SK-N-SH (cell line): ENCODE measurements at places on chromosomes 3 and 15.

DNA sequence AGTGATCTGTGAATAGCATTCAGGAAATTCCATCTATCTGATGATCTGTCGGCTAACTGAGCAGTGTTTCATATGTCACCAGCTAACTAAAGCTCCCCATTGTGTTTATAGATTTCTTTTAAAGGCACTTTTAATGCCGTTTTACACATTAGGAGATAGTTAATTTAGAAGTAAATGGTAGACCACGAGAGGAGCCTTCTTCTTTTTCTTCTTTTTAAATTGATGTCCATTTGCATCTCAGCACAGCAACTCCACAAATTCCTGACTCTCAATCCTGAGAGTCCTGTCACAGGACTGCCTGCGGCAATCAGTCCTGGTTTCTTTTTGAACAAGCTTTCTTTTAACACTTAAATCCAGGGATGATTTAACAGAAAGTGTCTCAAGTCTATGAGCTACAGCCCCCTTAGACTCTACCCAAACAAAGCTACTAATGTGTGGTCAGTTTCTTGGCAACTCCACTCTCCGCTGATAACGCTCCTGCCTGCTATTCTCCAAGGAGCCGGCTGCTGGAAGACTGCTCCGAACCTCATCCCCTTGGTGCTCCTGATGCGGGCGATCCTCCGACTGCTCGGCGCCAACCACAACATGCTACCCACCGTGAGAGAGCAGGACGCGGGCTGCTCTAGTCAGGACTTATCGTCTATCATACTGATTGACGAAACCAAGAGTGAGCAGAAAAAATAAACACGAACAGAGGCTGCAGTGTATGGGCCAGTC, 421.4 kb downstream of the MECOM start:
- H3K27ac ChIP-seq, result peak overlapping the region; percentile 77
- H3K4me1 ChIP-seq, result peaks cover 47% of the 10 kb centered on the region
- H3K36me3 ChIP-seq, result no peaks in the 10 kb centered on the region
- no peaks in the 10 kb centered on the region for H3K27me3 ChIP-seq
- peak overlapping the region; percentile 35; the same call in 1 of the 2 replicates for H3K4me3 ChIP-seq
- DNase-seq, result peak; percentile 6

DNA sequence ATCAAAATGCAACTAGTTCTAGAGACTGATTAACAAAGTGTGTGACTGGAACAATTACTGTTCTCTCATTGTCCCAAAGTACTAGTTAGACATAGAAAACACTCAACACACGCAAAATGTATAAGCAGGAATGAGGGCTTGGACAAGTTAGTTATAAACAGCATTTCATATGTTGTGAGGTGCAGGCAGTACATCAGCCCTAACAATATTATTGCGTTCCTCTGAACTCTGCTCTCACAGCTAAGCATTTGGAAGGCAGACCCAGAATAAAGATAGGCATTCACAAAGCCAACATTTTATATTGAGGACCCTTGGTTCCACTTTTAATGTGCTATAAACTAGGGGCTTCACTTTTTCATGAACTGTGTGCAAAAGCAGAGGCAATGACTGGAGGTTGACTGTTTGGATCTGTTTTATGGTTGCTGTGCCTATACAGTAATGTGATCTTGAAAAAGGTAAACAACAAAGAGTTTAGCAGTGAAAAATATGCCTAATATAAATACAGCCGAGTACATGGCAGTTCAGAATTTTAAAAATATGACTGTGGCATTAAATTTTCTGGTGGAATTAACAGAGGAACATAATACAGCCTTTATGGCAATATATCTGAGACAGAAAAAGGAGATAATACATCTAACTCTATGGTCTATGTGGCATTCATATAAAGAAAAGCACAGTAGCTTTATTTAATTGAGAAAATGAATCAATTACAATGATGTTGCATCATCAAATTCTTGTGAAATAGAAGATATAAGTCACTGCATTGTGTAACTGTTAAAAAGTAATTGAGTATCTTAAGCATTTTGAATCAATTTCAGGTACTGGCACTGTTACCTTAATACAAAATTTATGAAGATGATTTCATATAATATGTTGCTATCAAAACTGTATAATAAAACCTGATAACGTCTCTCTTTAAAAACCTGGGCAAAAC, 80.0 kb upstream of the SKOR1 start:
- H3K27me3 ChIP-seq, result no peaks in the 10 kb centered on the region
- H3K4me3 ChIP-seq, result no peak overlapping the region
- peaks cover 2% of the 10 kb centered on the region; the same call in 1 of the 2 replicates for H3K4me1 ChIP-seq
- DNase-seq, result no peak

GRCh38 chr3:51605938-51606337, 65.1 kb upstream of the TEX264 start:
- DNase-seq, result no peak
- H3K4me1 ChIP-seq, result peaks cover 2% of the 10 kb centered on the region
- no peaks in the 10 kb centered on the region for H3K36me3 ChIP-seq
- H3K4me3 ChIP-seq, result no peak overlapping the region

- no peak overlapping the region for H3K4me3 ChIP-seq
- DNase-seq, result no peak
- peaks cover 66% of the 10 kb centered on the region for H3K36me3 ChIP-seq
- H3K27ac ChIP-seq, result no peak overlapping the region
- H3K27me3 ChIP-seq, result no peaks in the 10 kb centered on the region
Measured at GRCh38 chr3:69020424-69020823, 6.9 kb upstream of the EOGT start.

GRCh38 chr3:141009496-141009895, 41.7 kb upstream of the SPSB4 start:
- no peak for DNase-seq
- H3K4me1 ChIP-seq, result no peaks in the 10 kb centered on the region
- H3K36me3 ChIP-seq, result no peaks in the 10 kb centered on the region
- no peaks in the 10 kb centered on the region for H3K27me3 ChIP-seq

- no peak overlapping the region for H3K4me3 ChIP-seq
- no peaks in the 10 kb centered on the region for H3K36me3 ChIP-seq
- no peak overlapping the region for H3K27ac ChIP-seq
- H3K4me1 ChIP-seq, result peaks cover 22% of the 10 kb centered on the region
- peak; percentile 37 for DNase-seq
Measured at GRCh38 chr15:40050788-40051470, 11.9 kb upstream of the SRP14 start.

DNA sequence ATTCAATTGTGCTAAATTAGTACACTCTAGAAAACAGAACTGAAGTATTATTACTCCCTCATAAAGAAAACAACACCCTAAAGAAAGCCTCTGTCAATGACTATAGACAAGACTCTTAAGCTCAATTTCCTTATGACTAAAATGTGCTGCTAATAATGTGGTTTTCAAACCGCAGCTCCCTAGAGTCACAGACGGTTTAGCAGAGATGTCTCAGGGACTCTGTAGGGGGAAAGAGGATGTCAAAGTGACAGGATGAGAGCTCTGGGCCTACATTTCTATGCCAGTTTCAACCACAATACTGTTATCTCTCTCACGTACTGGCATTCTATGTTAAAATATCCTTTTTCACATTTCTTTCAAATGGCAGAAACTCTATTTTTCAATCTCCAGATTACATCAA, 37.6 kb upstream of the WDR49 start:
- no peak overlapping the region for H3K27ac ChIP-seq
- no peaks in the 10 kb centered on the region for H3K4me1 ChIP-seq
- H3K4me3 ChIP-seq, result no peak overlapping the region
- no peaks in the 10 kb centered on the region for H3K27me3 ChIP-seq

DNA sequence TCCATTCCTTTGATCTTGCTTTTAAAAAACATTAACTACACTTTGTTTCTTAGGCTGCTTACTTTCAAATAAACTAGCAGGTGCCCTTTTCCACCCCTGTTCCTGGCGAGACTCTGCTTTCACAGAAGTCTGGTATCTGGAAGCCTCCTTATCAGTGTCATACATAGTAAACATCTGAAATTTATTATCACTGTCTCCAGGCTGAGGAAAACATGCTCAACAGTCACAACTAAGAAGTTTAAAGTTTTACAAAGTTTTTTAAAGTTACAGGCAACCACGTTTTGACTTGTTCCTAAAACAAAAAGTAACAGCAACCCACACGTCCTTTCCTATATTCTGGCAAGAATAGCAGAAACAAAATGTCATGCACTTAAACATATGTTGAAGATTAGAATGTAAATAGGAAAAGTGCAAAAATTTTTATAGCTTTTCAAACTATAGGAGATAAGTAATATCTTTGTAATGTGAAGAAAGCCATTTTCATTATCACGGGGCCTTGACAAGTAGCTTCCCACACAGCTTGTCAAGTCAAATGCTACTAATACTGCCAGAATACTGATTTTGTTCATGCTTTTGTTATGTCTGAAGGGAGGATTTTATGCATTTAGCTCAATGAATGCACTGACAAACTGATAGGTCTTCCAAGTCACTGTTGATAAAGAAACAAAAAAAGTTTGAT, 275.2 kb upstream of the KCNMB2 start:
- no peaks in the 10 kb centered on the region for H3K4me1 ChIP-seq
- H3K36me3 ChIP-seq, result no peaks in the 10 kb centered on the region
- peak overlapping the region; percentile 89 for H3K27ac ChIP-seq
- H3K27me3 ChIP-seq, result no peaks in the 10 kb centered on the region
- peak; percentile 2 for DNase-seq
- no peak overlapping the region for H3K4me3 ChIP-seq

DNA sequence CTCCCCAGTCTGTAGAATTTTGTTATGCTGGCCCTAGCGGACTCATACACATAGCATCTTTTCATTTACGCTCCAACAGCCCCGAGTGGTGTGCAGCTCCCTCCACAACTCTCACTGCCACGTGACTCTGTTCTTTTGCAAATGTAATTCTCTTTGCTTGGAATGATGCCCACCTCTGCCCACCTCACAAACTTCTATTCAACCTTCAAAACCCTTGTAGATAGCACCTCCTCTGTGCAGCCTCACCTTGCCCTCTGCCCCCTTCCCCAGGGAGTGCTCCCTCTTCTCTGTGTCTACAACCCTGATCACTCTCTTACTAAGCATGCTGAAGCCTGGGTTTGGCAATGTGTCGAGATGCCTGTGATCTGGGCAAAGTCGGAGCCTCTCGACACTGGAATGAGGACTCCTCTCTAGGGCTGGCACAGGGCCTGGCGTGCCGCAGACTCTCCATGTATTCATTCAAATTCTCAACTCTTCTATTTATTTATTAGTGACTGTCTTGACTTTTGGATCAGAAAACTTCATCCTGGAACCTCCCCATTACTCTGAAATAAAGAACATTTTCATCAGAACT, 73.5 kb downstream of the MGLL start:
- no peak overlapping the region for H3K4me3 ChIP-seq
- peaks cover 60% of the 10 kb centered on the region for H3K4me1 ChIP-seq
- no peaks in the 10 kb centered on the region for H3K27me3 ChIP-seq
- H3K27ac ChIP-seq, result no peak overlapping the region

- H3K27ac ChIP-seq, result peak overlapping the region; percentile 18
- H3K27me3 ChIP-seq, result no peaks in the 10 kb centered on the region
- no peak overlapping the region for H3K4me3 ChIP-seq
Measured at GRCh38 chr3:195124378-195124992, 146.5 kb downstream of the XXYLT1 start.

- no peaks in the 10 kb centered on the region for H3K27me3 ChIP-seq
- no peak overlapping the region for H3K27ac ChIP-seq
- peaks cover 73% of the 10 kb centered on the region for H3K36me3 ChIP-seq
Measured at GRCh38 chr3:183775781-183776180, 49.6 kb downstream of the MAP6D1 start.

GRCh38 chr3:10247679-10248183, 528 bp upstream of the TATDN2 start:
- H3K4me1 ChIP-seq, result peaks cover 11% of the 10 kb centered on the region
- no peak overlapping the region for H3K27ac ChIP-seq
- peak overlapping the region; percentile 96 for H3K4me3 ChIP-seq
- no peaks in the 10 kb centered on the region for H3K27me3 ChIP-seq
- no peak for DNase-seq
- H3K36me3 ChIP-seq, result 0 out of 2 replicates have a peak, but pooled peaks cover 2% of the 10 kb centered on the region

- H3K27ac ChIP-seq, result no peak overlapping the region
- no peaks in the 10 kb centered on the region for H3K27me3 ChIP-seq
- DNase-seq, result no peak
- H3K4me3 ChIP-seq, result no peak overlapping the region
- no peaks in the 10 kb centered on the region for H3K36me3 ChIP-seq
Measured at GRCh38 chr3:124014366-124014942, 22.5 kb upstream of the ROPN1 start.

DNA sequence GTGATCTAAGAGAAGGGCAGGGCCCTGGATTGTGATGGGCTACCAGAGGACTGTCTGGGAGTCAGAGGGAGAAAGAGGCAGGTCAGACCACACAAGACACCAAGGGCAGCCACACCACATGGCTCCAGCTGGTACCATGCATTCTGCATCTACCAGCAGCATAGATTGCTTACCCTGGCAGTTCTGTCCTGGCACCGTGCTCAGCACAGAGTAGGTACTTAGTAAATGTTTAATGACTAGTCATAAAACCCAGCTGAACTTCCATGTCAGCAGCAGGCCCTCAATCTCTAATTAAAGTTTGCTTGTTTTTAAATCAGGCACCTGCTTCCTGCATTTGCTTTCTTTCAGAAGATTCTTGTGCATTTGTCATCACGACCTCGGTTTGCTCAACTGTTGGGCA, 77.3 kb upstream of the ATP2B2 start:
- H3K36me3 ChIP-seq, result no peaks in the 10 kb centered on the region
- no peak overlapping the region for H3K4me3 ChIP-seq
- no peak overlapping the region for H3K27ac ChIP-seq
- no peaks in the 10 kb centered on the region for H3K4me1 ChIP-seq
- DNase-seq, result no peak
- H3K27me3 ChIP-seq, result no peaks in the 10 kb centered on the region

GRCh38 chr15:85324202-85324601, 56.2 kb upstream of the AKAP13 start:
- no peak overlapping the region for H3K27ac ChIP-seq
- no peak overlapping the region for H3K4me3 ChIP-seq
- H3K36me3 ChIP-seq, result no peaks in the 10 kb centered on the region

DNA sequence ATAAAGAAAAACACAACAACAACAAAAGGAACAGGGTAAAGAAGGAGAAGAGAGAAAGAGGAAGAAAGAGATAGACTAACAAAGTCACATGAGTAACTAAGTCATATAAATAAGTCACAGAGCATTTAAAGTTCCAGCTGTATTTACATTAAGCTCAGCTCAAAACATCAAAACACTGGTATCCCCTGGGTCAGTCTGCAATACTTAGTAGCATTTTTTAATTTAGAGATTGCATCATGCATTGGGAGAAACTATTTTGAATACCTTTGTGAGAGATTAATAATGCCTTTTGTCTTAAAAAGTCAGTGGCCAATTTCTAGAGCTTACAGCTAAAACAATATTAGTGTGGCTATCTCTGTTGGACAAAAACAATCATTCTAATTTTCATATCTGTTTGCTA, 78.4 kb downstream of the NEK10 start:
- no peak for DNase-seq
- no peaks in the 10 kb centered on the region for H3K36me3 ChIP-seq
- no peak overlapping the region for H3K27ac ChIP-seq

DNA sequence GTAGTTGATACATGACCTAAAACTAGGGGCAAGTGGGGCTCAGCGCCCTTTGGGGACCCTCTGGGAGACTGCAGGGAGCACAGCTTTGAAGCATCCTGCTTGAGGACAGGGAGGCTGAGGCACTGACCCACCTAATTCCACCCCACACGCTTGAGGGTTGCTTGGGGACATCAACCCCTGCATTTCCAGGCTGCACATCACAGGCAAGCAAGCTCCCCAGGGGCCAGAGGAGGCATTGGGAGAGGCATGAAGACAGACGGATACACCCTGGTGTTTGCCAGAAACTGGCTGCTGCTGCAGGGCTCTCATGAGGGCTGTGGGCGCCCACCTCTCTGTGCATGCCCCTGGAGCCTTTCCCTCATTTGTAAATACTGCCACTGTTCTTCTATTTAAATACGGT, 99.3 kb downstream of the ABHD5 start:
- H3K4me1 ChIP-seq, result no peaks in the 10 kb centered on the region
- H3K36me3 ChIP-seq, result no peaks in the 10 kb centered on the region
- H3K4me3 ChIP-seq, result no peak overlapping the region
- H3K27me3 ChIP-seq, result no peaks in the 10 kb centered on the region; the same call in 1 of the 2 replicates
- H3K27ac ChIP-seq, result no peak overlapping the region

- no peaks in the 10 kb centered on the region for H3K27me3 ChIP-seq
- H3K27ac ChIP-seq, result peak overlapping the region; percentile 99
- no peak for DNase-seq
- peaks cover 63% of the 10 kb centered on the region for H3K4me1 ChIP-seq
Measured at GRCh38 chr15:70795311-70795665, 31.9 kb upstream of the UACA start.
